CD4-positive, alpha-beta memory T cell (primary cell): ENCODE measurements at places on chromosomes 7 and 10.

- no peak for DNase-seq
Observed at GRCh38 chr7:84394219-84394618, 199.6 kb upstream of the SEMA3A start.

DNA sequence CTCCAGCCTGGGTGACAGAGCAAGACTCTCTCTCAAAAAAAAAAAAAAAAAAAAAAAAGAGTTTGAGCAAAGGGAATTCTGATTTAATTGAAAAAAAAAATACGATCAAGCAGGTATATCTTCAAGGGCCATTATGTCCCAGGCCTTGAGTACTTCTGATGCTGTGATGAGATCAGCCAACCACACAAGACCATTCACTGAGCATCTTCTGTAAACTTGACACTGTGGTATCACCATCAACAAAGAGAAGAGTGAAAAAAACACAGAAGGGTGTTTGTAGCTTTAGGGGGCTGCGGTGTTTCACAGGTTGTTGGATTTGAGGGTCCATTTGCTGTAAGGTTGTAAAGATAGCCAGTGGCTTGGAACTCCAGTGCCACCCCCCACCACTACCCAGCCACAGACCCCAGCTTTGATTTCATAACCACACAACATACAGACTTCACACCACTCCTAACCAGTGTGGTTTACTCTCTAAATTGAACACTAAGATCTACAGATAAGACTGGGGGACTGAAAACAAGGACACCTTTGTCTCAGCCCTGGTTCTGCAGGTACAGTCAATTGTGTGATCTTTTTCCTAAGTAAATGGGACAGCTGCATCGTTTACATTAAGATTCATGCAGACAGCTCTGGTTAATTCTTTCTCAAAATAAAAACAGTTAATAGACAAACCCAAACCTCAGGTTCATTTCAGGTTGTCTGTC lies 66.4 kb downstream of the CDC123 start:
- no peak for DNase-seq

DNA sequence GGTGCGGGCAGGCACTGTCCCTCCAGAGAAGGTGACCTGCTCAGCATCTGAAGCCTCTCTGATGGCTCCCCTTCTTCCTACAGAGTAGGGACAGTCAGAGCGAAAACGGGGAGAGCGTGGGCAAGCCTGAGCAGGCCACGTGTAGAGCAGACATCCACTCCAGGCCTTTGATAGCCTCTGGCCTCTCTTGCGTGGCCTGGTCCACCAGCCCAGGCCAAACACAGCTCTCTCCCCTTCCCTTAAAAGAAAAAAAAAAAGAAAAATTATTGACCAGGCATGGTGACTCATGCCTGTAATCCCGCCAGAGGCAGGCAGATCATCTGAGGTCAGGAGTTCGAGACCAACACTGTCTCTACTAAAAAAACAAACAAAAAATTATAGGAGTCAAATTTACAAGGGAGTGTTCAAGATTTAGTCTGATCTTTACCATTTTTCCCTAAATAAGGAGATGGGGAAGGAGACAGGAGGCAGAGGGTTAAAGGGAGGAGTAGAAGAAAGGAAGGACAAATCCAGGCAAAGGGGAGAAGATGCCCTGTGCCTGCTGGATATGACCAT lies 84.8 kb downstream of the PLXNA4 start:
- no peak for DNase-seq

GRCh38 chr10:31644931-31645633 lies 283.5 kb downstream of the ARHGAP12 start:
- DNase-seq = no peak

- DNase-seq = no peak
Observed at GRCh38 chr7:64885520-64886240, 17.4 kb upstream of the ZNF273 start.

DNA sequence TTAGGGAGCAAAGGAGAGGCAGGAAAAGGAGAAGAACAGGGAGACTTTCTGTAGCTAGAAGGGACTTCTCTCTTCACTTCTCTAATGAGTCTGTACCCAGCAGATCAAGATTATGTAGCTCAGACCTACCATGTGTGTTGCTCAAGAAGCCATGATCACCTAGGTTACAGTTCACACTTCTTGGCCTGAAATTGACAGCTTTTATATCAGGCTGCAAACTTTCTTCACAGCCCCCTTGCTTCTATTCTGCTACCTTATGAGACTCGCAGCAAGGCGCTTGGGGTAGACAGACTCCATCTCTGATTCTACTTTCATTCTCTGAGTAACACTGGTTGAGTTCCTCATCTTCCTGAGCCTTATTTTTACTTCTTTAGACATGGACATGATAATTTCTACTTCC lies 19.6 kb upstream of the GIMAP2 start:
- no peak for DNase-seq

DNA sequence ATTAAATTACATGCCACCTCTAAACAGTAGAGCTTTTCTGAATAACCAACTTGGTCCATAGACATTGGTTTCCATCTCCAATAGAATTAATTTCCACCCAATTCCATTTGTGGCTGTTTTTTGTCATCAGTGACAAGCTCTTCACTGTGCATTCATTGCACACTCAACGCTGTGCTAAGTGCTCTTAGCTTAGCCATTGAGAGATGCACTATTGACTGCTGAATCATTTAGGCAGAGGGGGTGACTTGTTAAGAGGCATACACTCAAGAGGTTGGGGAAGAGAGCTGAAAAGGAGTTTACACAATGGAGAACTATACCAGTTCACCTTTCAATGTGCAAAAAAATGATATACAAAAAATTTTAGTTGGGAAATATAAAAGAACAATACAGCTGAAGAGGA lies 31.9 kb upstream of the CBLL1 start:
- no peak for DNase-seq

- DNase-seq = no peak
Observed at GRCh38 chr10:113049881-113050280, 99.8 kb downstream of the TCF7L2 start.

GRCh38 chr10:108801775-108802517 lies 1121.4 kb downstream of the XPNPEP1 start:
- DNase-seq = no peak

DNA sequence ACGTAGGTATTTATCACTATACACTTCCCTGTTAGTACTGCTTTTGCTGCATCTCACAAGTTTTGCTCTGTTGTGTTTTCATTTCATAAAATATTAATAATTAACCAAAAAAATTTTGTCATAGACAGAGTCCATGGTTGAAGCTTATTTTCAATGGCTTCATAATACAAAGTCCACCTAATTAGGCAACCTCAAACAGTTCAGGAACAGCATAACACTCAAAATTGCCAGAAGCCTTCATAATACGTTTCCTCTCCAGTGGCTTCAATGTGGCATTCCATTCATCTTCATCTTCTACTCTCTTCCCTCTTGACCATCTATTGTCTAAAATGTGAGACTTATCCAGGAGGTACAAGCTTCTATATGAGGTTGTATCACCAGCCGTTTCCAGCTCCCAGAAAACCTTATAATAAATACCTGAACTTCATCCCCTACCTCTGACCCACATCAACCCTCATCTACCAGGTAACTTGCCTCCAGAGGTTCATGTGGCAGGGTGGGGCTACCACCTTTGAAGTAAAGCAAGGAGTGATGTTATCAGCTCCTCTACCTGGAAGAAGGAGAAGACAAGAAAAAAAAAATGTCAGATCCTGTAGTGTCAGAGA lies 337.3 kb downstream of the MALRD1 start:
- no peak for DNase-seq

- DNase-seq = no peak
Observed at GRCh38 chr10:25758041-25758457, 176.0 kb upstream of the MYO3A start.

GRCh38 chr10:87896216-87896615 lies 32.8 kb downstream of the PTEN start:
- DNase-seq = no peak

GRCh38 chr10:14250496-14251076 lies 80.1 kb downstream of the FRMD4A start:
- DNase-seq = no peak

GRCh38 chr10:93752761-93753160 lies 5.0 kb upstream of the LGI1 start:
- no peak for DNase-seq

DNA sequence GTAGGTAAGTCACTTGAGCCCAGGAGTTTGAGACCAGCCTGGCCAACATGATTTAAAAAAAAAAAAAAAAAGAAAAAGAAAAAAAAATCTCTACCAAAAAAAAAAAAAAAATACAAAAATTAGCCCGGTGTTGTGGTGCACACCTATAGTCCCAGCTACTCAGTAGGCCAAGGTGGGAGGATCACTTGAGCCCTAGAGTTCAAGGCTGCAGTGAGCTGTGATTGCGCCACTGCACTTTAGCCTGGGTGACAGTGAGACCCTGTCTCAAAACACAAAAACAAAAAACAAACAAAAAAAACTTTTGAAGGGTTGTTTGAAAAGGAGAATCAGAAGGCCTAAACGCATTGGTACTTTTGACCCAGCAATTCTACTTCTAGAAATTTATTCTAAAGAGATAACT lies 13.7 kb downstream of the TLL2 start:
- no peak for DNase-seq

GRCh38 chr7:76395965-76396726 lies 13.4 kb downstream of the SSC4D start:
- no peak for DNase-seq

- DNase-seq = no peak
Observed at GRCh38 chr7:107672183-107672582, 11.6 kb downstream of the SLC26A4 start.

GRCh38 chr10:77456414-77456813 lies 181.2 kb downstream of the KCNMA1 start:
- DNase-seq = no peak

- no peak for DNase-seq
Observed at GRCh38 chr7:49483142-49483541, 290.3 kb upstream of the VWC2 start.

DNA sequence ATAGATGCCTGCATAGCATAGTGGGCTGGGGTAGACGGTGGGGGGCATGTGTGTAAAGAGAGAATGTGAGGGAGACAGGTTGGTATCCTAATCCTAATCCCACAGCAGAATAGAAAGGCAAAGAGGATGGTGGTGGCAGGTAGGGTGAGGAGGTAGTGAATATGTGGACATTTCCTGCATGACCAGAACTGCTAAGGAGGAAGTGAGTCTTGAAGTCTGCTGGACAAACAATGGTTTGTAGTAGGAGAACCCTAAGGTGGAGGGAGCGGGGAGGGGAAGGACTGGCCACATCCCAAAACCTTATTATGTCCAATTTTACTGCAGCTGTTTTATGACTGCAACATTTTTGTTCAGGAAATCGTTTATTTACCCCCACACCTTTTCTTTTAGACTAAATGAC lies 279.7 kb downstream of the AUTS2 start:
- no peak for DNase-seq

GRCh38 chr7:49295146-49295545 lies 370.8 kb downstream of the CDC14C start:
- DNase-seq = no peak

DNA sequence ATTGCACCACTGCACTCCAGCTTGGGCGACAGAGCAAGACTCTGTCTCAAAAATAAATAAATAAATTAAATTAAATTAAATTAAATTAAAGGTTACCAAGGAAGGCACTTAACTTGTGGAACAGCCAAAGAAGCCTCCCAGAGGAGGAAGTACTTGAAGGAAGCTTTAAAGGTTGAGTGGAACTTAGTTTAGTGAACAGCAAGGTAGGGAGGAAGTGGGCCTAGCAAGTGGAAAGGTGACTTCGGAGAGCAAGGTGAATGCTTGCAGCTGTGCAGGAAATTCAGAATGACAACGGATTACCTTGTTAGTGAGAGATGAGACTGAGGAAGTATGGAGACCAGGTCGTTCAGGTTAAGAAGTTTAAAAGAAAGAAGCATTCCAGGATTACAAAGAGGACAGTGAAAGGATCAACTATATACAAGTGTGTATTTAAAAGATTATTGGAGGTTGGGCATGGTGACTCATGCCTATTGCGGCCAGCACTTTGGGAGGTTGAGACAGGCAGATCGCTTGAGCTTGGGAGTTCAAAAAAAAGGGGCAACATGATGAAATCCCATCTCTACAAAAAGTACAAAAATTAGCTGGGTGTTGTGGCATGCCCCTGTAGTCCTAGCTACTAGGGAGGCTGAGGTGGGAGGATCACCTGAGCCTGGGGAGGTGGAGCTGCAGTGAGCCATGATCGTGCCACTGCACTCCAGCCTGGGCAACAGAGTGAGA lies 12.8 kb upstream of the RPEL1 start:
- DNase-seq = no peak

DNA sequence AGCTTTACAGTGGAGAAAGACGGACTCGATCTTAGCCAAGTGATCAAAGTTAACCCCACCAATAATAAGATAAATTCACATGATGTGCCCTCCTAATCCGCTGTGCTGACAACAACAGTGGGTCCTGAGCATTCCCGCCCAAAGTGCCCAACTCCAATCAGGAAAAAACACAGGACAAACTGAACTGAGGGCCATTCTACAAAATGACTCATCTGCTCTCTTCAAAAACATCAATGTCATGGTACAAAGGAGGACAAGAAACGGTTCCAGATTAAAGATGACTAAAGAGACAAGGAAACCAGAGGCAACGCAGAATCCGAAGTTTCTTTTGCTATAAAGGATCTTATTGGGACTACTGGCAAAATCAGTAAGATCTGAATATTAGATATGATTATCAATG lies 79.4 kb downstream of the CTBP2 start:
- DNase-seq = no peak

DNA sequence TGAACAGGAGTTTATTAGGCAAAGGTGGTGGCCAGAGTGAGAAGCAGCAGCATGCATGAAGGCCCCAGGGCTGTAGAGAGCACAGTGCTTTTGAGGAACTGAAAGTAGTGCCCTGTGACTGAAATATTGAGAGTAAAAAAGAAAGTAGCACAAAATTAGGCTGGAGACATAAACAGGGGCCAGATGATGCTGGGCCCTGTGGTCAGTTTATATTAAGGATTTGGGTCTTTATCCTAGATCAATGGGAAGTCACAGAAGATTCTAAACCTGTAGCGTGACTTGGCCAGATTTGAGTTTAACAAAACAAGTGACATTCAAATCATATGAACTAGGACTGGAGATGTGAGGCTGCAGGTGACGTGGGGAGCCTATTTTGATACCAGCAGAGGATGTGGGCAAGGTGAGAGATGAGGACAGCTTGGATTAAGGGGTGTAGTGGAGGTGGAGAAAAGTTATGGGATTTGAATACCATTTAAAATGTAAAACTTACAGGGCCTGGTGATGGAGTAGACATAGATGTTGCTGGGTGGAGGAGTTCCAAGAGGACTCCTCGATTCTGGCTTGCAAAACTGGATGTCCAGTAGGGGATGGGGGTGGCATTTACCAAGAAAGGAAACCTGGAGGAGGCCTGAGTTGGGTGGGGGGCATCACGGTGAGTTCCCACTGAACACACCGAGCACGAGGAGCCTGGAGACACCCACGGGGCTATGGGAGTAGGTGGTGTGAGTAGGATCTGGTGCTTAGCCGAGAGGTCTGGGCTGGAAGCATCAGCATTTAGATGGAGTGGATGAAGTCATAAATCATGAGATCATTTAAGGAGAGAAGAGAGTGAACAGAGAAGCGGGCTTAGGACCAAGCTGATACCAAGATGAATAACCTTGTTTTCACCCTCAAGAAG lies 52.8 kb downstream of the HHEX start:
- no peak for DNase-seq

GRCh38 chr7:25841575-25841974 lies 310.4 kb upstream of the NFE2L3 start:
- DNase-seq = no peak
